Smooth muscle cell of bladder (primary cell): ENCODE measurements at places on chromosomes 1 and 21. TPM values are rescaled to one million over a fixed set of nuclear protein-coding genes. Genes with fewer than 3 reads are reported as not detected.

The OR6N1 gene
- not detected in 2 replicates for total RNA-seq

The OR2G2 gene
- not detected in 2 replicates for total RNA-seq

The RNU1-1 gene
- 3,030 and 4,050 TPM in 2 replicates for total RNA-seq

The FAM163A gene
- under 0.01 TPM in 2 replicates for total RNA-seq

The LCE2B gene
- not detected in 2 replicates for total RNA-seq

The NBPF4 gene
- total RNA-seq = not detected in 2 replicates

The NEGR1 gene
- 14.2 and 22.2 TPM in 2 replicates for total RNA-seq

The SNAPIN gene
- 51.9 and 63.6 TPM in 2 replicates for total RNA-seq

The OR2T33 gene
- total RNA-seq = not detected in 2 replicates

The B3GALT5 gene
- under 0.01 TPM in 1 of 2 replicates, not detected in the other for total RNA-seq

The OR10Z1 gene
- total RNA-seq = not detected in 2 replicates

The GPR37L1 gene
- under 0.01 TPM in 1 of 2 replicates, not detected in the other for total RNA-seq

The SNX7 gene
- 48.1 and 52.4 TPM in 2 replicates for total RNA-seq

The NBPF6 gene
- total RNA-seq = not detected in 2 replicates

The TTC13 gene
- 11.2 and 15.8 TPM in 2 replicates for total RNA-seq

The CHRNB2 gene
- under 0.01 TPM in 1 of 2 replicates, not detected in the other for total RNA-seq

The B3GALT2 gene
- total RNA-seq = 0.18 and 0.57 TPM in 2 replicates

The PGBD5 gene
- 0.57 and 0.83 TPM in 2 replicates for total RNA-seq

The FNDC10 gene
- 0.43 and 0.92 TPM in 2 replicates for total RNA-seq

The ACTL8 gene
- total RNA-seq = under 0.01 and 0.09 TPM in 2 replicates

The KCNA2 gene
- total RNA-seq = under 0.01 TPM in 1 of 2 replicates, not detected in the other

The FBXO28 gene
- 21.2 and 22.1 TPM in 2 replicates for total RNA-seq

The LINGO4 gene
- total RNA-seq = not detected in 2 replicates

The SYPL2 gene
- 0.28 and 0.46 TPM in 2 replicates for total RNA-seq

The C1orf122 gene
- 18.7 and 19.8 TPM in 2 replicates for total RNA-seq

The URB2 gene
- total RNA-seq = 7.1 and 9.0 TPM in 2 replicates

The ALPL gene
- total RNA-seq = 1.1 and 1.5 TPM in 2 replicates
